ENCODE measurements at places on chromosomes 11 and 22. TPM values are rescaled to one million over a fixed set of nuclear protein-coding genes. Genes with fewer than 3 reads are reported as not detected.

SMIM35 gene
- not detected for total RNA-seq

FUT4 gene
- 2.9 TPM for total RNA-seq

TRIM29 gene
- total RNA-seq, result 28.0 TPM

TIGD3 gene
- total RNA-seq, result 1.2 TPM

APOA4 gene
- not detected for total RNA-seq

OR10D3 gene
- not detected for total RNA-seq

ARHGAP20 gene
- total RNA-seq, result 0.06 TPM

CCND1 gene
- total RNA-seq, result 192 TPM

TRIM51 gene
- total RNA-seq, result not detected

RBM4 gene
- total RNA-seq, result 150 TPM

PYGM gene
- total RNA-seq, result 0.69 TPM

CRYAB gene
- 20.7 TPM for total RNA-seq

JHY gene
- 3.1 TPM for total RNA-seq
